ENCODE measurements at places on chromosomes 5 and 9.
A peak's percentile ranks its signal among the peaks of the same experiment; 100 is the strongest.

GRCh38 chr5:53568871-53569270 is 8.4 kb downstream of the NDUFS4 start:
- no peak for DNase-seq

GRCh38 chr9:33498387-33498786 is 24.7 kb upstream of the NOL6 start:
- no peak for DNase-seq

- no peak for DNase-seq
Observed at GRCh38 chr5:8491254-8491653, 622.3 kb downstream of the MTRR start.

DNA sequence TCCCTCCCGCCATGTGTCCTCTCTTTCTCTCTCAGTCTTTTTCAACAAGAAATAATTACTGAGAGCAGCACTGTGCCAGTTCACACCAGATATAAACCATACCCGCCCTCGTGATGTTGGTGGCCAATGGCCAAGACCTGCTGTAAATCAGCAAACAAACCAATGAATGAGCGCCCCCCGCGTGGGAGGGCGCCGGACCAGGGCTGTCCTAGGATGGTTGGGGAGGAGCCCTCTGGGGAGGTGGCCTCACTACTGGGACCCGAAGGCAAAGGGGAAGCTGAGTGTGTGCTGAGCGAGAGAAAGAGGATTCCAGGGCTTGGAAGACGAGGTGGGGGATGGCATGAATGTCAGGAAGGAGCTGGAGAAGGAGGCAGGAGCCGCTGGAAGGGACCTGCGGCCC is 51.2 kb upstream of the BARHL1 start:
- DNase-seq: no peak

DNA sequence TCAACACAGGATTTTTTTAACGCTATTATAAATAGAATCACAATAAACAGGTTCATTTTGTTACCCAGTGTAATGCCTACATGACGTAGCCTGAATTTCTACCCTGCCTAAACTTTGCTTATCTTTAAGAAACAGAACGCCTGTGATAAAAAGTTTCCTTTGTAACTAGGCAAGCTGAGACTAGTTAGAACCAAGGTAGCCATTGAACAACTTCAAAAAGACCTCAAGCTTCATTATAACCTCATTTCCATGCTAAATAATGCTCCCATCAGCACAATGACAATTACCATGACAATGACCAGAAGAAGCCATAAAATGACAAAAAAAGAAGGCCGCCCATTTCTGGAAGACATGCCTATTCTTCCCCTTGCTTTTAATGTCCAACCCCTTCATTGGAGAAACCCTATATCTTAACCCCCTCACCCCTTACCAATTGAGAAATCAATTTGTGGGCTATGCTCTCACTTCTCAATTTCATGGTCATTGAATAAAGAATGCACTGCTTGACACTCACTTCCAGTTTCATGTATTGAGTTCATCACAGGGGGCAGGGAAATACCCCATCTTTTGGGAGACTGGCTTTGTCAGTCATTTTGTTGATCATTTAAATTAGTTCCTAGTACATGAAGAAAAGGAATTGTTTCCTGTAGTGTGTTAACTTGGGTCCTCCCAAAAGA is 276.8 kb downstream of the MCTP1 start:
- no peak for DNase-seq

- no peak for DNase-seq
Observed at GRCh38 chr9:114252394-114252793, 70.5 kb upstream of the ORM1 start.

DNA sequence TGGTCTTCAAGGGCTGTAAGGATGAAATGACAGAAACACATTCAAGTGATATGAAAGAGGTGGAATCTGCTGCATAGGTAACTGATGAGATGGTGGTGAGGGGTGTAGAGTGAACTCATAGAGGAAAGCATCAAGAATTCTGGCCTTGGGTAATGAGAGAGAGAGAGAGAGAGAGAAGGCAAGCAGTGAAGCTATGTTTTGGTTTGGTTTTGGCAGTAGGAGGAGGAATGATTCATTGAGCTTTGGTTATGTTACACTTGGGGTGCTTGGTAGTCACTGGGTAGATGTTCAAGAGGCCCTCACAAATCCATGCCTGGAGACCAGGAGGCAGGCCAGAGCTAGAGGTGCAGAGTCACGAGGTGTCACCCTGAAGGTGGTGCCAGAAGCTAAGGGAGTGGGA is 89.5 kb downstream of the EGFLAM start:
- DNase-seq: no peak

GRCh38 chr5:22846693-22847092 is 6.5 kb downstream of the CDH12 start:
- DNase-seq: no peak

- DNase-seq: no peak
Observed at GRCh38 chr5:39301406-39301805, 62.9 kb downstream of the C9 start.

- DNase-seq: no peak
Observed at GRCh38 chr5:123104607-123105006, 15.6 kb downstream of the PRDM6 start.

- DNase-seq: peak; percentile 96
Observed at GRCh38 chr9:70420441-70421271, 6.2 kb upstream of the KLF9 start.

DNA sequence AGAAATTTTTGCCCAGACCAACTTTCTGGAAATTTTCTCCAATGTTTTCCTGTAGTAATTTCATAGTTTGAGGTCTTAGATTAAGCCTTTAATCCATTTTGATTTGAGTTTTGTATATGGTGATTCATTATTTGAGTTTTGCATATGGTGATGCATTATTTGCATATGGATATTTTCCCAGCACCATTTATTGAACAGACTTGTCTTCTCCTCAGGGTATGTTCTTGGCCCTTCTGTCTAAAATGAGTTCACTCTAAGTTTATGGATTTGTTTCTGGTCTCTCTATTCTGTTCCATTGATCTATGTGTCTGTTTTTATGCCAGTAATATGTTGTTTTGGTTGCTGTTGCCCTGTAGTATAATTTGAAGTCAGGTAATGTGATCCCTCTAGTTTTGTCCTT is 139.3 kb downstream of the SLC25A46 start:
- DNase-seq: no peak

DNA sequence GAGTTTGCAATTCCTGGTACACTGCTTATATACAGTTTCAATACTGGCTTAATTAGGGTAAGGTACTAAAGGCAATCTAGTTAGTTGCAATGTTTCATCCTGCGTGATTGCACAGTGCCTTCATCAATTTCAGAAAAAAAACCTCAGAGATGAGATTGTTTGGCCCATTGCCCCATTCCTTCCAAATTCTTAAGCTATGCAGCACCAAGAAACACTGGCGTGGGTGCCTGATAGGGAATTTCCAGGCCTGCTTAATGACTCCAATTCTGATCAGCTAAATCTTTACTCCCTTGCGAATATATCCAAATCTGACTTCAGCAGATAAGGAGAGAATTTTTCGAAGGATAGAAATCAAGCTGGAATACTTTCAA is 35.9 kb upstream of the GAS1 start:
- no peak for DNase-seq

- no peak for DNase-seq
Observed at GRCh38 chr9:82543726-82544125, 519.2 kb downstream of the RASEF start.

GRCh38 chr9:127598839-127599549 is 13.1 kb upstream of the STXBP1 start:
- DNase-seq: no peak

DNA sequence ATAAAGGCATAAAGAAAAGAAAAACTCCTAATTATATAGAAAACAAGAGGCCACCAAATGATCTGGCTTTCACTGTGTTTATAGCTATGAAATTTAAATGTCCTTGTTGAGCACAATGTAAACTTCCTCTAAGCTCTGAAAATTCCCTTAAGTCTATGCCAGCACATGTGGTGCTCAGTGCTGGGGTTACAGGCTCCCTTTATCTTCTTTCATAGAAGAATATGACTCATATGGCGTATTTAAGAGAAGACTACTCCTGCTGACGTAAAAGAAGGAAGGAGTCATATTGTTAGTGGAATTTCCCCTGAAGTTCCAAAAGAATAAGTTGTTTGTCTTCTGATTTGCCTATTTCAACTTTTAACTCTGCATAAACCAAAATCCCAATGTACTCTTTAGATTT is 30.4 kb downstream of the RNF145 start:
- DNase-seq: no peak

DNA sequence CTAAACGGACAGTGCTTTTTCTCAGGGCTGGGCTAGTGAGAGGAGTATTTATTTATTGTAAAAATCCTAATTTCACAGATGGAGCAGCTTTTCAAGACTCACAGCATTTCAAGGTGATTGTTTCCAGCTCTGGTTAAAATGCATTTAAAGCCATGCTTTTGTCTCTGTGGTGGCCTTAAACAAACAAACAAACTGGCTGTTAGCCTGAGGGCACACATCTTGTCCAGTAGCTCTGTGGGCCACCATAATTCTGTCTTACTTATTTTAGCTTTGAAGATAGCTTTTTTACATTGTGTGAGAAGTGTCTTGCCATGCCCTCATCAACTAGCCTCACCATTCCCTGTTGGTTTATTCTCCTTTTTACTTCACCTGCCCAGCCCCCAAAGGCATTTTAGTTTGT is 218.2 kb downstream of the PSAT1 start:
- no peak for DNase-seq

GRCh38 chr9:37178742-37179141 is 58.4 kb downstream of the ZCCHC7 start:
- no peak for DNase-seq

DNA sequence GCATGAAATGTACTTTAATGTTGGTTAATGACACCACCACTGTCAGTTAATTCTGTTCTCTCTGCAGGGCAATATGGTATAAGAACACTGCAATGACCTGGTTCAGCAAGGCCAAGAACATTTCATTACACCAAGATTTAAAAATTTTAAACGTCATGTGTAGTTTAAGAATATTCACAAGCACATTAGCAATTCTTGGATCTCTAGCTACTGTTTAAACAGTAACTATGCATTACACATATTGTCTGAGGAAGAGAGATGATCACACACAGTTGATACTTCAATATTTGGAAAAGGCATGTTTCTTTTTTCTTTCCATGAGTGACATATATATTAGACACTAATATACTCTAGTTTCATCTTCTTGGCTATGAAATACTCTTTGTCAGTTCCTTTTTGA is 143.0 kb downstream of the ADAMTS12 start:
- no peak for DNase-seq

GRCh38 chr5:99973779-99974178 is 561.4 kb upstream of the FAM174A start:
- DNase-seq: no peak

Measured in left ventricle myocardium inferior (tissue), 1 donor.